ENCODE measurements at places on chromosomes 7 and 10.

DNA sequence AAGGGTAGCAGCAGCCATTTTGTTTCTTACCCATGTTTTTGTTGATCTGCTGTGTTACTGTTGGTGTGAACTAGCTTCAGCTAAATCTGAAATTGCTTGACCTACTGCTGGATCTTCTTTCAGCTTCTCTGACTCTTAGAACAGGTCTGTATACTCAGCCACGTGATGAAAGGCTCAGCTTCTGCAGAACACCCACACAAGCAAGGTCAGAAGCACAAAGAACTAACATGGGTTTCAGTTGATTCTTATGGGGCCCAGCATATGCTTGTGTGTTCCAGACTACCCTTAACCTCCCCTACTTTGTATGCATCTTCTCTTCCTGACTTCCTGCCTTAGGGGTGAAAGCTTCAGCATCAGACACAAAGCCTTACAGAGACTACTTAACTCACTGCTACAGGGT is 186.8 kb downstream of the HGF start:
- DNase-seq: no peak

DNA sequence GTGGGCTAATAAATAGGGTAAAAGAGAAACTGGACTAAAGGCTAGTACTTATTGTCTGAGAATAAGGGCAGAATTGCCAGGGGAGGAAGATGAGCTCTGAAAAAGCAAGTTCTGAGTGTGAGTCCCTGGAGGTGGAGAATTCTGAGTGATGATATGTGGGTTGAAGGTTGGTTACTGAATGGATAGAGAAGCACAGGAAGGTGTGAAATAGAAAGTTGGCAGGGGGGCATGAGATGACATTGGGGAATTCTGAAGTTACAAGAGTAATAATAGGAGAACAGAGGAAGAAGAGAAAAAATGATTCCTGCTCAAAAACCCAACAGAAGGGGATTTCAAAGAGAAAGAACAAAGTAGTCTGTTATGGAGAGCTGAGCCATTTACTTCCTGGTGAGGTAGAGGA is 76.9 kb downstream of the PRKCQ start:
- DNase-seq: no peak

- DNase-seq: no peak
These were observed 20.6 kb upstream of the USP6NL start for GRCh38 chr10:11631890-11632587.

- no peak for DNase-seq
These were observed 207.8 kb upstream of the ETV1 start for GRCh38 chr7:14197280-14197679.

DNA sequence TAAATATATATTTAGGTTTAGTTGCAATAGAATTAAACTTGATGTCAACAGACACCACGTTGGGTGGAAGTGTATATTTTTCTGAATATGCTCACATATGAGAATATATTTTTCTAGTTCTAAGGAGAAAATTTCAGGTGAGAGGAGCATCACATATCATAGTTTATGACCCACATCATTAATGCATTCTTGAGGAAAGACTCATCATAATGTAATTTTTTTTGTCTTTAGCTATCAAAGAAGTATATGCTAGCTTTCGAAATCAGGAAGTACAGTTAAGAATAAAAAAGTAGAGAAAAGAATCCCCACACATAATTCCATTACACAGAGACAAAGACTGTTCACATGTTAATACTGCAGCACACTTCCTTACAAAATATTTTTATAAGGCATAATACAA is 30.4 kb downstream of the A1CF start:
- no peak for DNase-seq

DNA sequence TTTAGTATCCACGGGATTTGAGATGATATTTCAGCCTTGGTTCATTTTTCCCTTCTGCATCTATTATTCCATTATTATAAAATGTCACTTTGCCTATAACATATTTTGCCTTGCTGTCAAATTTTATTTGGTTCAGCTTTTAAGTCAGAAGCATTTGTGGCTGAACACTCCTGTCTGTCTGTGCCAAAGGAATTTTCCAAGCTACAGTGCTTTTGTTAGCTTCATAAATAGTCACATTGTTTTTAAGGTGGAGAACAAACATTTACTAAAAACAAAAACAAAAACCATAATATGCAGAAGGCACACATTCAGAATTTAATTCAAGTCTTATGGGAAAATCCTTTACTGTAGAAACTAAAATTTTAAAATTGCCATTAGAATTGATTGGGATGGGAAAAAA is 33.8 kb upstream of the ELMO1 start:
- no peak for DNase-seq

DNA sequence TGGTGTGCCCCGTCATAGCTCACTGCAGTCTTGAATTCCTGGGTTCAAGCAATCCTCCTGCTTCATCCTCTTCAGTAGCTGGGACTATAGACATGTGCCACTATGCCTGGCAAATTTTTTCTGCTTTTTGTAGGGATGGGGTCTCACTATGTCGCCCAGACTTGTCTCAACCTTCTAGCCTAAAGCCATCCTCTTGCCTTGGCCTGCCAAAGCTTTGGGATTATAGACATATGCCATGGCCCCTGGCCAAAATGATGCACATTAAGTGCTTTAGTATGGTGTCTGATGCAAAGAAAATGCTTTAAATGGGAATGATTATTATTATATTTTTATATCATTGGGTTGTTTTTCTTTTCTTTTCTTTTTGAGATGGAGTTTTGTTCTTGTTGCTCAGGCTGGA is 33.2 kb upstream of the VCL start:
- DNase-seq: no peak

DNA sequence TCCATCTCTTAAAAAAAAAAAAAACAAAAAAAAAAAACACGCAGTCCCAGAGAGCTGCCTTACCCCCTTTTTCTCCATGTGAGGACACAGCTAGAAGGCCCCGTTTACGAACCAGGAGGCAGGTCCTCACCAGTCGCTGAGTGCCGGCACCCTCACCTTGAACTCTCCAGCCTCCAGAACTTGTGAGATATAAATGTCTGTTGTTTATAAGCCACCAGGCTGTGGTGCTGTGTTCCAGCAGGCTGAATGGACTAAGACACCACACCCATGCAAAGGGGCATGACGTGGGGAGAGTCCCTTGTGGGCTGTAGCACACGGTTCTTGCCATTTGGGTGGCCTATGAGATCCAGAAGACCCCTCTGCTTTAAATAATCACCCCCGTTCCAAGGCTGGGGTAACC is 17.2 kb downstream of the ECHDC3 start:
- no peak for DNase-seq

DNA sequence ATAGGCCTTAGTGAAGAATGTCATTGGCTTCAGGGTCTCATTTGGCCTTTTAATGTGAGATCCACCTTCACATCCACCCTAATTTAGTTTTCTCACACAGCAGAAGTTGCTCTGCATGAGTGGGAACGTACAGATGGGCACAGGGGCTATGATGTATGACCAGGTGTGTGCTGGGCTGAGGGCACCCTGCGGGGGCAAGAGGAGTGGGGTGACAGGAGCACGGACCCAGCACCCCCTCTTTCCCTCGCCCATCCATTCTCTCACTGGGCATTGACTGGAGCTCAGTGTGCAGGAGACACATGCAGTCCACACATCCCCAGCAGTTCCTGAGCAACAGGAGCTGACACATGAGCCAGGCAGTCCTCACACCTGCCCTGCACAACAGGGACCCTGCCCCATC is 95.1 kb upstream of the PPP2R2D start:
- DNase-seq: no peak

DNA sequence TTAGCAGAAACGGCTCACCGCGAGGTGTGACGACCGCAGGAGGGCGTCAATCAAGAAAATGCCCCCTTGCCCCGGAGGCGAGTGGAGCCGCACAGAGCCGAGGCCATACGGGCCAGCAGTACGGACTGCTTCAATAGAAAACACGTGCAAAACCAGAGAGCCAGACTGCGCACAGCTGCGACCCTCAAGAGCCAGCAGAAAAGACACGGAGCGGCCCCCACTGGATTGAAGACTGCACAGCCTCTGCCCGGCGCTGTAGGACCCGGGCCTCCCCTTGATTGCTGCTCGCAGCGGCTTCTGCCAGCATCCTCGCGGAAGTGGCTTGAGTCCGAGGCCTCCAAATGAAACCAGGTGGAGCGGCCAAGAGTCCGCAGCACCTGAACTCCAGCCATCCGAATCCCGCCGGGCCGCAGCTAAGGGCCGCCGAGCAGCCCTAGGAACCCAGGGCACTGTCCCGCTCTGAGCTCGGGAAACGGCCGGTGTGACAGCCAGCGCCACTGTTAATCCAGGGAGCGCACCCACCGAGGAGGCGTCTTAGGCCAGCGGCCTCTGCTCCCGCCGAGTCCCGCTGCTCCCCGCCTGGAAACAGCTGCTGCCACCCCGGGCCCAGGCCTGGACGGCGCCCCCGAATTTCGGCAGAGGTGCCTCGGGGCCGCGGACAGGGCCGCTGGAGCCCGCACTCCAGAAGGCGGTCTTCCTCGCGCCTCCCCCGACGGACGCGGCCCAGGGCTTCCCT is 660 bp upstream of the HHEX start:
- no peak for DNase-seq

DNA sequence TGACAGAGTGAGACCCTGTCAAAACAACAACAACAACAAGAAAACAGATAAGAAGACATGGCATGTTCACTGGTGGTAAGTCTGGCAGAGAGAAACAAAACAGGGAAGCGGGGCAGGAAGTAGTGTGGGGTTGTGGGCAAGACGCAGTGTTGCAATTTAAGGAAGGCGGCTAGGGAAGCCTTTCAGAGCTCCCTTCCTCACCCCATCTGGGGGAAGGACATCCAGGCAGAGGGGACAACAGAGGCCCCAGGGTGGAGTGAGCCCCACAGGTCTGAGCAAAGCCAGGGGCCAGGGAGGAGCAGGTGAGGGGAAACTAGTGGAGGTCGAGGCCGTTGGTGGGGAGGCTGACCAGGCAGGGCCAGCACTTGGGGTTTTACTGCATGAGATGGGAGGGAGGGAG is 16.8 kb downstream of the LAT2 start:
- DNase-seq: no peak

DNA sequence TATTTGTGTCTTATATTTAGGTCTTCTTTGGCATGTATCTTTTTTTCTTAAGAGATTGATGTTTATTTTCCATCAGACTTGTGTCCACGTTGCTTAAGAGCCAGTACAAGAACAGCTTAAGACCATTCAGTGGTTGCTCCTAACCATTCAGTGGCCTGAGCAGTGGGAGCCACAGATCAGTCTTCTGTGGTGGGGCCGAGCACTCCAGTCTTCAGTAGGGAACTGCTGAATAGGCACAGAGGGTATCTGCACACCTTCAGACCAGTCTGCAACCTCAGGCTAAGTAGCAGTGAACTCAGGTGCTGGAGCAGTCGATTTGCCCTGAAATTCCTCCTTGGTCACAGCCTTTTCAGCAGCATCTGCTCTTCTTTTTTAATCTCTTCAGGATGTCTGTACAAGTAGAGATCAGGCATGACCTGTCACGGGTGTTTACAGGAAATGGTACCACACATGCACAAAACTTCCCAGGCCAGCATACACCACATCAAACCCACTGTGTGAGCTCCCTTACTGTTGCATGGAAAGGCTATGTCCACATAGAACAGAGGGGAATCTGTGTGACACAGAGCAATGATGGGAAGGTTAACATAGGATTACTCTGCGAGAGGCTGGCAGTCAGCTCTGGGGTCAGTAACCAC is 51.5 kb downstream of the FAM107B start:
- no peak for DNase-seq

DNA sequence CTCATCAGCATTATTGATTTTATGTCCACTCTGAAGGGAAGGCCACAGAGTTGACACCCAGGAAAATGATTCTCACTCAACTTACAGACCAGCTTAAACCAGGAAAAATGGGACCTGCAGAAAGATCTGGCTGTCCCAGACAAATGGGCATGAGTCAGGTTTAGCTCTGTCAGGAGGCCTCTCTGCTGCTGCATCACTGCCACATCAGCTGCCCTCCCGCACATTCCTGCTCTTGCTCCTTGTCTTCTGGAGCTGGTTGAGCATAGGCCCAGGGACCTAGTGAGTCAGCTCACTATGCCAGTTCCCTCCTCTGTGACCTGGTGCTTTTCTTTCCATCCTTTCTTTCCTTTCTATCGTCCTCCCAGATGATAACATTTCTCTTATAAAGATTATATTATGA is 18.8 kb upstream of the SMNDC1 start:
- DNase-seq: no peak

DNA sequence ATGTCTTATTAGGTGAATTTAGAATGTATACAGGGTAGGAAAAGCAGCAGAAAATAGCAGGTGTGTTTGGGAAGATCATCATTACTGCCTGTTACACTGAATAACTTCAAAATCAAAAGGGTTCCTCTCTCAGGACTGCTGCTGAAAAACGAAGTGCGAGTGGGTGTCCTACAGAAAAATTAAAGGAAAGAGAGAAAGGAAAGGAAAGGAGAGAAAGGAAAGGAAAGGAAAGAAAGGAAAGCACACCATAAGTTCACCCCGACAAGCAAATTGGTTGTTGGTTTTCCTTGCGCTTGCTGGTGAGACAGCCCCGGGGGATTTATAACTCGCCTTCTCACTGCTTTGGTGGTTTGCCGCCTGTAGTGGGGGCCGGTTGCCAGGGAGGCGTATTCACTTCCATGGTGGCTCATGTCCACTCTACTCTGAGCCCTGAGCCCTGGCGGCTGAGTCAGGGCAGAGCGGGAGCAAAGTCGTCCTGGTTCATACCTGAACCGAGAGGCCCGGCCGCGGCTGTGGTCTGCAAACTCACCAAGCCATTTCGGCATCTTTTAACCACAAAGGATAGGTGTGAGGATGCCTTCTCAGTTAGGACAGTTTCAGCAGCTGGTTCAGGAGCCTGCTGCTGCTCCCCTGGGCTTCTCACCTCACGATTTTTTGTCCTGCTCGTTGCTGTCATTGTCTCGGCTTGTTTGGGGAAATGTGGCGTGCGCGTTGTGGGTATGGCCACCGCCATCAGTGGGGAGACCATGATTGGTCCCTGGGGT is 26.1 kb downstream of the INPP5A start:
- DNase-seq: no peak

DNA sequence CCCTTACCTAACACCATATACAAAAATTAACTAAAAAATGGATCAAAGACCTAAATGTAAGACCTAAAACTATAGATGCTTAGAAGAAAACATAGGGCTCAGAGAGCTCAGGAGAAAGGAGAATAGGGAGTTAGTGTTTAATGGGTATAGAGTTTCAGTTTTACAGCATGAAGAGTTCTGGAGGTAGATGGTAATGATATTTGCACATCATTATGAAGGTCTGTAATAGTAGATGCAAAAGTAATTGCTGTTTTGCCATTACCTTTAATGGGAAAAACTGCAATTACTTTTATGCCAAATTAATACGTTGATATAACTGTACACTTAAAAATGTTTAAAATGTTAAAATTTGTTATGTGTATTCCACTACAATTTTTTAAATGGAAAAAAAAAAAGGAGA is 39.2 kb upstream of the NANOS1 start:
- DNase-seq: no peak

DNA sequence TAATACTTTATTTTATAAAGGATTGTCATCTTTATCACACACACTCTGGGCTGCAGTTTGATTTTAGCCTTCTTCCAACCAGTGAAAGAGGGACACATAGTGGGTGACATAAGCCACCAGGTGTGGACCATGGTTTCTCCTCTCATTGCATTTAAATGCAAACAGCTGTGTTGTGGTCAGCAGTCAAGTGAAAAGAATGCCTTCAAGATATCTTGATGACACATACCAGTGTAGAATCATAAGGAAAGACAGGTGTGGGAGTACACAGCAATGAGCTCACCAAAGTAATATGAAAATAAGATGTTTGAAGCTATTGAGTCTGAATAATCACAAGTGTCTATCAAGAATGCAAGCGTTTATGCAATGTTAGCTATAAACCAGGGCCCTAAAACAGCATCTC is 580.0 kb downstream of the XPNPEP1 start:
- DNase-seq: no peak
